ENCODE measurements at places on chromosomes 2 and 18.

GRCh38 chr2:189504238-189504637 lies 63.0 kb downstream of the WDR75 start:
- no peak for DNase-seq

GRCh38 chr2:68756178-68756577 lies 21.6 kb downstream of the ARHGAP25 start:
- no peak for DNase-seq

DNA sequence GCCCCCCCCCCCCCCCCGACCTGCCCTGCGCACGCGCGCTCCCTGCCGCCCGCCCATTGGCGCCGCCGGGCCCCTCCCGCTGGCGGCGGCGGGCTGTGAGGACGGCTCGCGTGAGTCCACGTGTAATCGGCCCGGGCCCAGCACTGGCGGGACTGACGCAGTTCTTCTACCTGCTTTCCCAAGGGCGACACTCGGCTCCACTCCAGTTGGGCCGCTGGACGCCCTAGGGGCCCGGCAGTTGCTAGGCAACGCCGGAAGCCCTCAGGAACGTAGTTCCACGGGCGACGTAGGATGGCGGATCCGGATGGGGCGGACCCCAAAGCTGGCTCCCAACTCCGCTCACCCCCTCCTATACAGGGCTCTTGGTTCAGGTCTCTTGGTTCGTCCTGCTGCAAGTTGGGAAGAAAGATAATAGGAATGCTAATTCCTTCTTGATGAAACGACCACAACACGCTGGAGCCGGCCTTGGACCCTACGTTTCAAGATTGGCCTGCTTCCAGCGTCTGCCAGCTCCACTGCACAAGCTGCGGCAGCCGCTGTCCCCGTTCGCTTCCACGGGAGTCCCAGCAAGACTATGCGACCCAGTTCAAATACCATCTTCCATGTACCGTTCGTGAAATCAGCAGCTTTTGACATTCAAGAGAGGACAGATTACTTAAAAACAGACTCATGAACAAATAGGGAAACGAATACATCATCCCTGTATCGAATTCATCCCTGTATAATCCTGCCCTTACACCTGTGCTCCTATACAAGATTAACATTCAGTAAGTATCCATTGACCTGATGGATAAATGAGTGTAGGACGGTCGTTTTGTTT lies 415 bp upstream of the MCFD2 start:
- peak; percentile 72 for DNase-seq

DNA sequence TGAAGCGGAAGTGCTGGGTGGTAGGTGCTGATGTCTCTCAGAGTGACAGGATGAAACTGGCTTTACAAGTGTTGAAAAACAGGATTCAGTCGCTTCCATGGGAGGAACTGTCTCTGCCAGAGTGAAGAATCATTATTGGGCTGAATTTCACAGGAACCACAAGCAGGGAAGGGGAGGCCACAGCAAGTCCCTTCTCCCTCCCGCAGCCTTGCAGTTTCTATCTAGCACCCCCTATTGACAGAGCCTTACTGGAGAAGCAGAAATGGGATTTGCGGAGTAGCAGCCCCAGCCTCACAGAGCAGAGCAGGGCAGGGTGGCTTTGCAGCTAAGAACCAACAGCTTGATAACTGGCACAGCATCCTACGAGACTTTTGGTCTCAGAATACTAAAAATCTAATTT lies 33.3 kb upstream of the RMP24 start:
- DNase-seq: no peak

DNA sequence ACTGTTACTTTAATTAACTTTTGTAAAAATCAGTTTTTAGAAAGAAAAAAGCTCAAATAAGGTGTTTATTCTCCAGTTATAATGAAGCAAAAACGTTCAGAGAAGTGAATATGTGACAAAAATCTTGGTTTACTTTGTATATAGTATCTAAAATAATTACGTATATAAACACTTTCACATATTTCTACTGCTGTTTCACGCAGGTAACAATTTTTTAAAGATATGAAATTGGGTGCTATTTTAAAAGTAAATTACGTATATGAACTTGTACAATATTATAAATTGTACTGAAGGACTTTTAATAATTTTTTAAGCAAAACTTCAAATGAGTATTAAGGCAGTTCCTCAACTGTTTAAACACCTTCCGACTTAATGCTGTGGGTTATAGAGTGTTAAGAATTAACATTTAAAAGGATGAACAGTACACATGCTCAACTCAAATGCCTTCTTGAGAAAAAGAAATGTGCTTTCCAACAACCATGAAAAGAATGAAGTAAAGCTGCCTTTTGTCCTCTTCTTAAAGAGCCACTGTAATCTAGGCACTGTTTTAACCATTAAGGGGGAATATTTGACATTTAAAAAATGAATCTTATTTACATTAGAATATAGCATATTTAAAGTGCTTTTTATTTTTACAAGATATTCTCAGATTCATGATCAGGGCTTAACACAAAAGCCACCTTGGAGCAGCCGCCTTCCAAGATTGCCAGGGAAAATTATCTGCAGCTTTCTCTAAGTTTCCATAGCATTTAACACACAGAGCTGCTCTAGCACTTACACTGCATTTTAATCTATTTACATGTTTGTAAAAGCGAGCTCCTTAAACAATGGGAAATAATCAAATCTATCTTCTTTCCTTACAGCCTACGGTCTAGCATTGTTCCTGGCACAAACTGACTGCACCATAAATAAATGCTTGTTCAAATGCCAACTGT lies 56.5 kb upstream of the CDKL4 start:
- no peak for DNase-seq

- no peak for DNase-seq
These were observed 2.7 kb downstream of the YPEL5 start for GRCh38 chr2:30149513-30149912.

DNA sequence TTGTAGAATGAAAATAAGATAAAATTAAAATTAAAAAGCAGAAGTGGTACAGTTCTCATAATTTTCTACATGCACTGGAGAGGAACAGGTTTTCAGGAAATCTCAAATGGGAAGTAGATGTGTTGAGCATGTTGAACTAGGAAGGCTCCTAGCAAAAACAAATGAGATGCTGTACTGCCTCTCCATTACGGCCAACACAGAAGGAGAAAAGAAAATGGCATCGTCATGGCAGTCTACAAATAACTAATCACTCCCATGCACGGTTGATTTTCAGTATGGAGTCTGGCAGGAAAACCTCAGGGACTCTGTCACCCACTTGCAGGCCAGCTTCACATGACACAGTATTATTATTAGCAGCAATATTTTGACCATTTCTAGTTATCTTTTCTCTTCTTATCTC lies 278.7 kb downstream of the NRXN1 start:
- no peak for DNase-seq

GRCh38 chr18:58097121-58097906 lies 53.3 kb downstream of the NEDD4L start:
- DNase-seq: no peak

DNA sequence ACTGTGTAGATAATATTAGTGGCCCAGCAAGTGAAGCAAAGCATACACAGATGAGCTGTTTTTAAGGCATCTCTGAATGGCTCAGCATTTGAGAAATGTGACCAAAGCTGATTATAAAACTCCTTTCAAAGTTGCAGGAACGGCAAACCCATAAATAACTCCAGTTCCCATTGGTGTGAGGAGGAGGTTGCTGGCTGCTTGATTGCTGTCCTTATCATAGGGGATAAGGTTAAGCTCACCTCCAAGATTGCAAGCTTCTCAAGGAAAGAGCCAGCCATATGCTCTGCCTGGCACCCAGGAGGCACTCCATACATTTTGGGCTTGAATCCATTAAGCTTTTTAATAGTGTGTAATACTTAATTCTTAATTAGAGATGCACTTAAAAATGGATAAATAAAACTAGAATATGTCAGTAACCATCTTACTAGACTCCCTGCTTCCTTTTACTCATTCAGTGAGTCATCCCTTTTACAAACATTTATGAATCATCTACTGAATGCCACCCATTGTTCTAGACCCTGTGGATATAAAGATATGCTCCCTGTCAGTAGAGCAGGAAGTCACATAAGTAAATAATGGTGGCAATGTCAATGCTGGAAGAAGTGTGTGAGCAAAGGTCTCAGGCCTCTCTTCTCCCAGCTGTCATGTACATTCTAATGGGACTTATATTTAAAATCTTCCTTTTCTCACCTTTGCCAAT lies 99.3 kb downstream of the SPATS2L start:
- DNase-seq: no peak

DNA sequence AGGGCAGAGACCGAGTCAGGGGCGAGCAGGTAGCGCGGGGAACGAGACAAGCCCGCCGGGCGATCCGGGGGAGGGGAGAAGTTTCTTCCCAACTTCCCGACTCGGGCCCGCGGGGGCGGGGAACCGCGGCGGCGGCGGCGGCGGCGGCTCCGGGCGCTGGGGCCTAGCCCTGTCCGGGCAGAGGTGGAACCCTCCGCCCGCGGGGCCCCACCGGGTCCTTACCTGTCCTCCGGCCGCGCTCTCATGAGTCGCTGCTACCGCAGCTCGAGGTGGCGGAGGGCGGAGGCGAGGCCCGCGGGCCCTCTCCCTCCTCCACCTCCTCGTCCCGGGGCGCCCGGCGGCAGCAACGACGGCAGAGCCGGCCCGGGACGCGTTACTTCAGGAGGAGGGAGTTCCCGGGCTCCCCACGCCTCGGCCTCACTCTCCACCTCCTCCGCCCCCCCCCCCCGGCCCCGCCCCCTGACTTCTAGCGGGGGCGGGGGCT lies at the start of gene YES1:
TSS of gene YES1 (minus strand) at position 351 of the 484 bp plus-strand sequence. CDS start 55,415 bp downstream, outside the sequence.
- DNase-seq: peak; percentile 56

DNA sequence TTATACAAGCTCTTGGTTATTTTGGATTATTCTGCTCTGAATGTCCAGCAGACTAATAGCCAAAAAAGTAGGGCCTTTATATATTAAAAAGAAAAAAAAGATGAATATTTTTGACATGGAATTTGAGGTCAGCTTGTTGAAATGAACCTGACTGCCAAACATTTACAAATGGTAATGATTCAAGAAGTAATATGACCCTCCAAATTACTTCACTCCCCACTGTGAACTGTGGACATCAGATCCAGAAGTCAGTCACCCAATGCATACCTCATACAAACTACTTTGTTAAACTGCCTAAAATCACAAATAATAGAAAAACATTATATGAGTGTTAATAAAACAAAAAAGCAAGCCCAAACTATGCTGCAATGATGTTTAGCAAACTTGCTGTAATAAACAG lies 10.0 kb downstream of the EPG5 start:
- DNase-seq: no peak

Measured in effector CD4-positive, alpha-beta T cell (primary cell).